HepG2 (cell line): ENCODE measurements at places on chromosomes 5 and 9. TPM values are rescaled to one million over a fixed set of nuclear protein-coding genes. Genes with fewer than 3 reads are reported as not detected.

The CBY3 gene
- total RNA-seq, result not detected in 2 replicates

The PCDHGA8 gene
- total RNA-seq, result 0.08 and 0.29 TPM in 2 replicates

The NPR3 gene
- not detected in 2 replicates for total RNA-seq

The LEAP2 gene
- total RNA-seq, result 19.8 and 23.9 TPM in 2 replicates

The ADAMTS19 gene
- total RNA-seq, result not detected in 2 replicates

The HSD17B3 gene
- not detected in 2 replicates for total RNA-seq

The FAM53C gene
- 26.9 and 28.5 TPM in 2 replicates for total RNA-seq

GRCh38 chr9:8429768-8430167 is 630.2 kb upstream of the DMAC1 start:
- no peak for DNase-seq

DNA sequence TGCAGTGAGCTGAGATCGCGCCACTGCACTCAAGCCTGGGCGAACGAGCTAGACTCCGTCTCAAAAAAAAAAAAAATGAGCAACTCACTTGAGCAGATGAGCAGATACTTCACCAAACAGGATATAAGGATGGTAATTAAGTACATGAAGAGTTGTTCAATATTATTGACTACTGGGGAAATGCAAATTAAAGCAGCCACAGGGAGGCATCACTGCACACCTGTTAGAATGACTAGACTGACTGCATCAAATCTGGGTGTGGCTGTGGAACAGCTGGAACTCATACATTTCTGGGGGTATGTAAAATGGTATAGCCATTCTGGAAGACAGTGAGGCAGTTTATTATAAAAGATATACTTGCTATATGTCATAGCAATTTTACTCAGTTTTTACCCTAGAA is 93.0 kb downstream of the WNK2 start:
- no peak for DNase-seq

GRCh38 chr9:129237164-129237611 is 59.1 kb upstream of the IER5L start:
- DNase-seq, result no peak

GRCh38 chr5:39526914-39527477 is 102.2 kb upstream of the DAB2 start:
- peak; percentile 85 for DNase-seq

DNA sequence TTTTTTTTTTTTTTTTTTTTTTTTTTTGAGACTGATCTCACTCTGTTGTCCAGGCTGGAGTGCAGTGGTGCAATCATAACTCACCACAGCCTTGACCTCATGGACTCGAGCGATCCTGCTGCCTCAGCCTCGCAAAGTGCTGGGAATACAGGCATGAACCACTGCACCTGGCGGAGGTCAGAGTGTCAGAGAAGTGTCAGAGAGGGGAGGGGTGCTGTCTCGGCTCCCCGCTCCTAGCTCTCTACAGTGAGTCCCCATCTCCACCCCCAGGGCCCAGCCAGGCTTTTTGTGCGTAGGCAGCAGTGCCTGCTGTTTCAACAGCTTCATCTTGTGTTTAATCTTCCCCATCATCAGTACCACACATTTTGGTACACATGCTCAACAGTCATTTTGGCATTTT is 38.3 kb downstream of the SAR1B start:
- peak; percentile 59 for DNase-seq

- DNase-seq, result no peak
Observed at GRCh38 chr5:79845448-79846197, 145.4 kb downstream of the MTX3 start.

DNA sequence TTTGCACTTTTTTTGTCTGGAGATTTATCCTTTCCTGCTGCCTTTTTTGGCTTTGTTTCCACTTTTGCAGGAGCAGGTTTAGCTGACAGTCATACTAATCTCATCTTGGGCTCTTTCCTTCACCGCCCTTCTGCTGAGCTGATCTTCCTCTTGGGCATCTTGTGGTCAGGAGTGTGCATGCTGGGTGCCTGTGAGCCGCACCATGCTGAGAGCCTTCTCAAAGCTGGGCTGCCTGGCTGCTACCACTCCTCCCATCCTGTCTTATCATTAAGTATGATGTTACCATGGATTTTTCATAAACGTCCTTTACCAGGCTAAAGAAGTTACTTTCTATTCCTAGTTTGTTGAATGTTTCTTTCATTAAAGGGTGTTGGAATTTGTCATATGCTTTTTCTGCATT is 49.5 kb upstream of the MCCC2 start:
- no peak for DNase-seq

DNA sequence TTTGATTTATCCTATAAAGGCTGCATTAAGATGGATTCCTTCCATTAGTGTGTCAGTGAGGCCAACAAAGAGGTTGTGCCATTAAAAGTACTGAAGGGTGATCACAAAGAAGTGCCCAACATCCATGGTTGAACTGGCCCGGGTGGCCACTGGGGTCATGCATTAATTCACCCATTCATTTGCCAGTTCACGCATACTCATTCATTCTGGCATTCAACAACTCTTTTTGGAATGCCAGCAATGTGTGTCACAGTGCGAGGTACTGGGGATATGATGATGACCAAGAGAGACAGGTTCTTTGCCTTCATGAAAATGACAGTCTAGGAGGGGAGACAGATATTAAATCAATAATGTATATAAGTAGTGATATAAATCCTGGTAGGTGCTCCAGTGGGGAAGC is 93.2 kb downstream of the PTTG1 start:
- no peak for DNase-seq

GRCh38 chr5:116669261-116670031 is 94.8 kb upstream of the SEMA6A start:
- no peak for DNase-seq

DNA sequence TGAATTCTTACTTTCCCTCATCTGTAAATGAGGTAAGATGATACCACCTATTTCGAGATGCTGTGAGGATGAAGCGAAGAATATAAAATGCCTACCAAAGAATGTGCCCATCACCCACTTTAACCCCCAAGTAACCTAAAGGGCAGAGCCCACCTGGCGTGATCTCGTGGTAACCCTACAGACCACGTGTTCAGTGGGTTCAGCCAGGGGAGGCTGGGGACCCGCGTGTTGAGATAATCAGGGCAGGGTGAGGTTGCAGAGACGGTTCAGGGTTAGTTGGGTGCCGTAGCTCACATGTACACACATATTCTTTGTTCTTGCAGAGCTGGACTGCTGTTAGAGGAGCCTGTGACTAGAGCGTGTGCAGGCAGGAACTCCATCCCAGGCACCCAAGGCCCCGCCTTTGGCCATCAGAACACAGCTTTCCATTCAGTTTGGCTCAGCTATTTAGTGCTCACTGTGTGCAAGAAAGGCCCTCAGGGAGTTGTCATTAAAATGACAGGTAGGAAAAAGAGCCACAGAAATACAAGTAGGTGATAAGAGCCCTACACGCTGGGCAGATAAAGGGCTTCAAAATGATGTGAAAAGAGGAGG is 56.5 kb upstream of the HAND1 start:
- DNase-seq, result no peak

DNA sequence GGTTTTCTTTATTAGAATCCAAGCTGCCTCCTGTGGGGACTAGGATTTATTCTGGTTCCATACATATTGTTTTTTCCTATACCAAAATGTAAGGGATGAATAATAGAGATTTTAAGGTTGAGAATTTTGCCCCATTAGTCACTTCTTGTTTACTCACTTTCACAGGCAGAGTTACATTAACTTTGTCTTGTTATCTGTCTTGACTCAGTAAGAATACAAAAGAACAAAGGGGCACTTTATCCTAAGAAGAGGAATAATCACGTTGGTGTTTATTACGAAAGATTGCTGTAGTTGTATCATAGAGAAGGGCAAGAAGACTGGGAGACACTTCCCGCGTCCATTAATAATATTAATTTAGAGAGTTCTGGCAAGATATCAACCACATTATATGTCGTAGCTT is 599.7 kb upstream of the FTMT start:
- peak; percentile 10 for DNase-seq

GRCh38 chr5:83400701-83401100 is 70.8 kb upstream of the VCAN start:
- no peak for DNase-seq

DNA sequence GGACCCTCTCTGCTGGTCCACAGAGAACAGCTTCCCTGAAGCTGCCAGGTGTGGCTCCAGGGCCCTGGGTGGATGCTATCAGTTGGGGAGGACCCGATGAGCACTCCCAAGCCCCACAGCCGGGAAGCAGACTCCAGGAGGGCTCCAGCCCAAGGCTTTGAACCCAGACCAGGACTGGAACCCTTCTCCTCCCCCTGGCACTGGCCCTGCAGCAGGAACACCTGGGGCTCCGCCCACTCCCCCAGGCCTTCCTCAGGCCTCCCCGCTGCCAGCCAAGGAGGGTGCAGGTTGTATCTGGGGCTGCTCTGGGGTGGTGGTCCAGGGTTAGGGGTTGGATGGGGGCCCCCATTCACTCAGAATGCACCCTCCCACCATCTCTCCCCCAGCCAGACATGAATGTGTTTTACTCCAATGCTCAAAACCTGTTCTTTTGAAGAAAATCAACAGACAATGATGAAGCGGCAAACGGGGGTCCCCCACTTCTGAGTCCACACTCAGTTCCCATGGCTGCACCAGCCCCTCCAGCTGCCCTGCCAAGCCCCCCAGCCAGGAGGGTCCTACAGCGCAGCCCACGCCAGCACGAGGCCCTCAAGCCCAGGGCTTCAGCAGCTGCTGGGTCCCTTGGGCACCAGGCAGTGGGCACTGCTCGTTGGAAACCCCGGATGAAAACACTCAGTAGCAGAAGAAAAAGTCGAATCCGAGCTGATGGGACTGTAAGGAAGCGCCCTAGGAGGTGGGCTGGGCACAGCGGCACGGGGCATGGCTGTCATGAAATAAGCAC is 23.2 kb downstream of the CCDC187 start:
- DNase-seq, result no peak

DNA sequence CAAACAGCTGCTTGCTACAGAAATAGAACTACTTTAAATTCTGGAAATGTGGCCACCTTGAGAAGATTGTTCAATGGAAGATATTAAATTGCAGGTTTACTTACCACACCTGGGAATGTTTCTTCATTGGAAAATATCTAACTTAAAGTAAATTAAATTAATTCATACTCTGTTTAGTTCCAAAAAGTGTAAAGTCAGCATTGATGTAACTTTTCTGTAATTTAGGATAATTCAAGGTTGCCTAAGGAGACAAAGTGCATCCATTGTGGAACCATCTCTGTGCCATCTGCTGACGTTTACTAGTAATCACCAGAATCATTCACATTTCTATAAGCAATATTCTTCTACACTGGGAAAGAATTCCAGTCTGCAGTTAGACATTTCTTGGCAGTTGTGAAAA is 53.0 kb downstream of the FAM170A start:
- DNase-seq, result no peak

- no peak for DNase-seq
Observed at GRCh38 chr5:52481201-52481600, 306.5 kb upstream of the ITGA1 start.

GRCh38 chr5:79396265-79396664 is 117.7 kb downstream of the HOMER1 start:
- no peak for DNase-seq

DNA sequence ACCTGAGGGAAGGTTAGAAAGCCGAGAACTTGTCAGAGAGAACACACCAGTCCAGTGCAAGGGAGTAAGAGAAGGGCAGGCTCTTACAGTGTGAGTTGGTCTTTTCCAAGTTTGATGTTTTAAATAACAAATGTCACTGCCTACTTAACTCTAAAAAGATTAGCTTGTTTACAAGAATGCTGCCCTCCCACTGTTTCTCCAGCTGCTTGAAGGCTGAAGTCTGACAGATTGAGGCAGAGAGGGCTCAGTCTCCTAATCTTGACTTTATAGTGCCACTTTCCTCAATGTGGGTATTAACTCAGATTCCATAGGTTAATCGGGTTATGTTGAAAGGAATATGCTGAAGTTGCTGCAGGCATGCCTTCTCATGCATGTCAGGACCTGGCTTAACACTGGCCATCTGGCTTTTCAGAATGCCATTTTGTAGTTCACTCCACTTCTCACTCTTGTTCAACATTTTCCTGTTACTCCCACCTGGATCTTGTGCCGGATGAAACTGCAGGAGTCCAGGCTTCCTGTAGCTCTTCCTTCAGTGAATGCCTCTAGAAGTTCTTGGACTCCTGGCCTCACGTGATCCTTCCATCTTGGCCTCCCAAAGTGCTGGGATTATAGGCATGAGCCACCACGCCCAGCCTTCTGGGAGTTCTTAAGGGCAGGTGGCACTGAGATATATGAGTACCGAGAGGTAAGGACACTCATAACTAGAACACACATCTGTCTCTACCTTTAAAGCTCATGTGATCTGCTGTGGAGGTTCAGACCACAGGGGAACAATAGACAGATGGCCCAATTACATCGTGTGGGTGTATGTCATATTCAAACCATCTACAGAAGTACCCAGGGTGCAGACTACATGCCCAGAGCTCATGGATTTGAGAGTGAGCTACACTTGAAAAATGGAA is 249.7 kb downstream of the ARHGAP26 start:
- no peak for DNase-seq

DNA sequence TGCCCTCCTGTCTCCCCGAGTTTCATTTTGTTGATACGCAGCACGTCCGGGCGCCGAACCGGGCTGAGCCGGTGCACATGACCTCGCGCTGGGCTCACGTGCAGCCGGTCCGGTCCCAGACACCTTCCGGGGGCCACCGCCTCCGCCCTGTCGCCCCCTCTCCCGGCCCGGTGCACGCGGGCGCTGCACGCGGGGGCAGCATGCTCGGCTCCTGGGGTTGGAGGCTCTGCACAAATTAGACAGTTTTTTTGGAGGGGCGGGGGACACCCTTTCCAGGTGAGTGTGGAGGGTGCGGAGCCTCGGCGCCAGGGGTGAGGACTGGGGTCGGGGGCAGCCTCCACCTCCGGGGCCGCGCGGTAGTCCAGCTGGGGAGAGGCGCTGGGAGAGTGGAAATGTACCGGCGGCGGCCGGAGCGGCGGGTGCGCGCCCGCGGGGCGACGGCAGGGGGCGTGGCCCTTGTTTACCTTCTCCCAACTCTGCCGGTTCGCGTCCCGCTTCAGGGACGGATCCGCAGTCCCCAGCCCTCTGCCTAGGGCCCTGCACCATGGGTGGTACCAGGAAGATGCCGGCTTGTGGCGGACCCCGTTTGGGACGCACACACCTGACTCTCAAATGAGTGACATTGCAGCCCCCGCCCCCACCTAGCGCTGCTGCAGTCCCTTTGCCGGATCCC is 1.1 kb downstream of the JADE2 start:
- peak; percentile 67 for DNase-seq

DNA sequence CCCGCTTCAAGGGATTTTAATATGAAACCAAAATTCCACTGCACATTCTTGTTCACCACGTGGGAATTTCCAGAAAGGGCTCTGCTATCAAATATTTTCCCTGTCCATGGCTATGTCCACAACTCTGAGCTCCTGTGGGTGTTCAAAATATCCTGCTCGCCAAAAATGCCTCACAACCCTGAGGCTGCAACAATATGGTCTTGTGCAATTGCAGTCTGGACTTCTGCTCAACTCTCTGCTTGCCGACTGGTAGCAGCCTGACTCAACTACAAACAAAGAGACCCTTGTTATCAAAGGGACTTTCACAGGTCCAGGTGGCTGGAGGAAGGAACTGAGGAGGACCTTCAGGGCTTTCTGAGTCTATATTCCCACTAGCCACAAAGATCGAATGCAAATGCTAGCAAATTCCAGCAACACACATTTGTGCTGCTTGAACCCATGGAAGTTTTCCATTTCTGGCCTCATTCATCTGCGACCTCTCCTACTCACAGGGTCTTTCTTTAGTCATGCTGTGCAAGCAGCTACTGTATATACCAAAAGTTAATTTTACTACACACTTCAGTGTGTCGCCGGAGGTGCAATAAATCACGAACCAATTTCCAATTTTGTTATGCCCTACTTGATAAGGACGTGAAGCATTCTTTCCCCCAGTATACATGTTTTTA is 169.2 kb upstream of the SLC30A5 start:
- DNase-seq, result peak; percentile 86

GRCh38 chr5:86689103-86689729 is 71.5 kb downstream of the COX7C start:
- DNase-seq, result no peak
